NCI-H187 (cell line): ENCODE measurements at places on chromosomes 12 and 14.

- DNase-seq = no peak
Measured at GRCh38 chr12:9651265-9651729, 18.2 kb upstream of the CLEC2D start.

GRCh38 chr12:1611803-1612572 lies 17.0 kb upstream of the WNT5B start:
- no peak for DNase-seq

DNA sequence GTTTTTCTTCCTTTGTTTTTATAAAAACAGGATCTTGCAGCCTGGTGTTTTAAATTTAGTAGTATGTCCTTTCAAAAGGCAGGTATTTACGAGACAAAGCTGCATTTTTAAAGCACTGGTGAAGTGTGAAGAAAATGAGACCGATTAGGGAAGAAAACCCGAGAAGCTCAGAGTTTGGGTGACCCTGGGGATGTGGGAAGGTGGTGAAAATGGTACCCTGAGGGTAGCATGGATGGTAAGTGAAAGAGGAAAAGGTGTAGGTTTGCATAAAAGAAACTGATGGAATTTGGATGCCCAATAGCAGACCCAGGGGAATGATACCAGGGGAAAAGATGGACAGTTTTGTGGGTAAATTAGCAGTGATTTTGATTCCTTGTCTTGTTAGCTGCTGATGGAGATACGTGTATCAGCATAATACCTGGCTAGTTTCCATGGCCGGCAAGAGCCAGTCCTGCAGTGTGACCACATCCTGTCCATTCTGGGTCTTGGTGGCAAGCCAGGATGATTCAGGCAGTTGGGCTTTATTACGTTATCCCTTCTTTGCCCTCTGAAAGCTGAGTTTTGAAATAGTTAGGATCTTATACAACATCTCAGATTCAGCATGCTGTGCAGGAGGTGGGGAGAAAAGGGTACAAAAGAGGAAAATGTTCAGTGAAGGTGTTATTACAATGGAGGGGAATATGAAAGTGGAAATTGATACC lies 8.9 kb downstream of the BICD1 start:
- DNase-seq = no peak

GRCh38 chr14:87139299-87139698 lies 853.7 kb downstream of the GALC start:
- no peak for DNase-seq

GRCh38 chr12:98185606-98186005 lies 329.8 kb upstream of the TMPO start:
- no peak for DNase-seq

- DNase-seq = no peak
Measured at GRCh38 chr12:89082370-89082753, 269.9 kb downstream of the DUSP6 start.

DNA sequence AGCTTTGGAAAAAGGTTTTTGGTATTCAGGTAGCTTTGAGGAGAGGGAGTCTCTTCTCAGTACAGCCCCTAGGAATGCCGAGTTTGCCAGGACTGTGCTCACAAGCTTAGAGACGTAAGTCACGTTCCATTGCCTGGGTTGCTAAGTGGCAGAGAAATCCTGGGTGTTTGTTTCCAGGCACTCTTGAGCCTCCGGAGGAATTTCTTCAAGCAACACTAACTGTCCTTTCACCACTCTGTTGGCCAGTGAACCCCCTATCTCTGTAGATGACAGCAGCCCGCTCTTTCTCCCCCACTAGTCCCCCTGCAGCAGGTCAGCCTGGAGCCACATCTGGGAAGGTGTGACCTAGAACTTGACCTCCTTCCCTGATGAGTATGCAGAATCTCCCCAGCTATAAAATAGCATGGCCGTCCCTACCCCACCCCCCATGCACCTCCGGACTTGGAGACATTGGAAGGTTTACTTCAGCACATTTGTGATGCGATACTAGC lies 162.7 kb downstream of the ZFP36L1 start:
- DNase-seq = no peak

GRCh38 chr12:10497602-10498001 lies 8.1 kb upstream of the EIF2S3B start:
- DNase-seq = no peak

DNA sequence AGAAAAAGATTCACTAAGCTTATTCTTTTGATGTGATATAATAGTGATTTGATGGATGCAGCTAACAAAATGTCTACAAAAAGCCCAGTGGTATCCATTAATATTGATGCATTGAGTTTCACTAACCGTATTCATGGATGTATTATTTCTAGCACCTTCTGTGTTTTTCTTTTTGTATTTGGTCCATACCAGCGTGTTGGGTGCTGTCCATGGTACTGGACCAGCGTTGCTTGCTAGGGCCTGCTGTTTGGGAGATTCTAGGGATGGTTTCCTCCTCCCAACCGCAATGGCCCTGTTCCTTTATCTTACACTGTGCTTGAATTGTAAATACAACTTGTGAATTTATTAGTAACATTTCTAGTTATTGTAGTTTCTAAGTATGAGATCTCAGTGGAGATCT lies 31.7 kb downstream of the ANO4 start:
- DNase-seq = no peak

GRCh38 chr14:85479771-85480170 lies 50.2 kb upstream of the FLRT2 start:
- DNase-seq = no peak

DNA sequence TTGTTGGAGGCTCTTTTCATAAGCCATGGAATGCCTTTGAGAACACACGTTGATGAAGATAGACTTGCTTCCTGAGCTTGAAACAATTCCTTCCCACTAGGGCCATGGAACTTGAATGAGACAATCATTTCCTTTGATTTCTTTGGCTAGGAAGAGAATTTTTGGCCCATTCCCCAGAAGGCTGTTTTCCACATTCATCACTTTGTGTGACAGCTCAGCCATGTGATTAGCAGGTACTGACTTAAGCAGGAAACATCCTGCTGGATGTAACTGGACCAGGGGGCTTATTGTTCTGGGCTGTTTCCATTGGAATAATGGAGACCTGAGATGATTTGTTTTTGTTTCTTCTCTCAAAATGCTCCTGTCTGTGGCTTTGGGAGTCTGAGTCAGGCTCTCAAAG lies 469.8 kb upstream of the SEL1L start:
- DNase-seq = no peak
